A172 (cell line): ENCODE measurements at places on chromosomes 2 and 18. TPM values are rescaled to one million over a fixed set of nuclear protein-coding genes. Genes with fewer than 3 reads are reported as not detected.
A peak's percentile ranks its signal among the peaks of the same experiment; 100 is the strongest.

DNA sequence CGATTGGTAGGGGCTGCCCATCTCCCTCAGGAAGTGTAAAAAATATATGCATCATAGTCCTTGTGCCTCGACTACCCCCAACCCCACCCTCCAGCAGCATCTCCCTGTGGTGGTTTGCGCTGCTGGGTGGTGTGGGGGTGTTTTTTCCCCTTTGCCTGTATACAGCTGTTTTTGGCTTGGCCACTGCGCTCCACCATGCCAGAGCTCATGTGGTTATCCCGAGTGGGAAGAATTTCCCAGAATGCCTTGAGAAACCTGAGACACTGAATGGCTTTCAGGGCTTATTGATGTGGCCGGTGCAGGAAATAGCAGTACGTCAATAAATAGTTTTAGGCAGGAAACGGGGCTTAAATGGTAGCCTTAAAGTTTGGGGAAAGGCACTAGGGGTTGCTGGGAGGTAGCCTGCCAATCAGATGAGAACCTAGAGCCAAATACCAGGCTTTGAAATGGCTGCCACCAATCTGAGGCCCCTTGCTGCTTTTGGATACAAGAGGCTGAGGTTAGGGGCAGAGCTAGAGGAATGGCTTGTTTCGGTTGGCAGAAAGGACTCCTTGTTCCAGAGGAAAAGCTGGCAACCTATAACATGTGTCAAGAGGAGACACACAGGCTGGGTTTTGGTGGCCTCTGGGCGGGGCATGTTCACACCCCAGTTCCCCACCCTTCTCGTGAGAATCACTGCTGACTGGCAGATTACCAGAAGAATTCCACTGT lies 144.1 kb downstream of the SMAD7 start:
- DNase-seq, result peak; percentile 12

- DNase-seq, result peak; percentile 94
These were observed 15.6 kb upstream of the RMND5A start for GRCh38 chr2:86704459-86704971.

B3GNT7 gene
- 0.17 TPM in 1 of 2 replicates, not detected in the other for total RNA-seq

PECR gene
- total RNA-seq, result 32.0 and 39.3 TPM in 2 replicates

DNA sequence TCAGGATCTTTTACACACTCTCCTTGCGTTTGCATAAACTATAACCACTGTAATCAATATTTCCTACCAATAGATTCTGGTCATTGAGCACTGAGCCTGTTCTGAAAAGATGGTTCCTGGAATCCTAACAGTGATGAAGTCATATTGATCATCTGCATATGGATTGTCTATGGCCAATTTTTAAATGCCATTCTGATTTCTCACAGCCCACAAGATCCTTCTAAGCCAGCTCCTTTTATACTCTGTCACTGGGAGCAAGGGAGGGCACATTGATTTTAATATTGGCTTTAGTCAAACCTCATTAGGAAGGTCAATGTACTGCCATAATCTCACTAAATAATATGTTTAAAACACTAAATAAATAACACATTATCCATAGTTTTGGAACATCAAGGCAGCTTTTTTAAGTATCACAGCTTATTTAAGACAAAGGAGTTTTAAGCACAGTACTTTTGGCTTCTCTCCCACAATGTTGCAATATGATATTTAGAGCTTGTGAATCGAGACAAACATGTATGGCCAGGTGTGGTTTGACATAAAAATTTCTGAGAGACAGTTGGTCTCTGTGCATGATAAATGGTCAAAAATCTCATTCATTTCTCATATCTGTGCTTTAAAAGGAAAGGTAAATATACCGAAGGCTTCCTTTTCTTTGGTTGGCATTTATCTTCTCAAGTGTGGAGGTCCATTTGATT lies 267.3 kb downstream of the MTX2 start:
- DNase-seq, result no peak

RAB27B gene
- total RNA-seq, result 7.6 and 9.9 TPM in 2 replicates

GRCh38 chr2:86807468-86808275 lies 17.0 kb upstream of the CD8A start:
- peak; percentile 8 for DNase-seq

DNA sequence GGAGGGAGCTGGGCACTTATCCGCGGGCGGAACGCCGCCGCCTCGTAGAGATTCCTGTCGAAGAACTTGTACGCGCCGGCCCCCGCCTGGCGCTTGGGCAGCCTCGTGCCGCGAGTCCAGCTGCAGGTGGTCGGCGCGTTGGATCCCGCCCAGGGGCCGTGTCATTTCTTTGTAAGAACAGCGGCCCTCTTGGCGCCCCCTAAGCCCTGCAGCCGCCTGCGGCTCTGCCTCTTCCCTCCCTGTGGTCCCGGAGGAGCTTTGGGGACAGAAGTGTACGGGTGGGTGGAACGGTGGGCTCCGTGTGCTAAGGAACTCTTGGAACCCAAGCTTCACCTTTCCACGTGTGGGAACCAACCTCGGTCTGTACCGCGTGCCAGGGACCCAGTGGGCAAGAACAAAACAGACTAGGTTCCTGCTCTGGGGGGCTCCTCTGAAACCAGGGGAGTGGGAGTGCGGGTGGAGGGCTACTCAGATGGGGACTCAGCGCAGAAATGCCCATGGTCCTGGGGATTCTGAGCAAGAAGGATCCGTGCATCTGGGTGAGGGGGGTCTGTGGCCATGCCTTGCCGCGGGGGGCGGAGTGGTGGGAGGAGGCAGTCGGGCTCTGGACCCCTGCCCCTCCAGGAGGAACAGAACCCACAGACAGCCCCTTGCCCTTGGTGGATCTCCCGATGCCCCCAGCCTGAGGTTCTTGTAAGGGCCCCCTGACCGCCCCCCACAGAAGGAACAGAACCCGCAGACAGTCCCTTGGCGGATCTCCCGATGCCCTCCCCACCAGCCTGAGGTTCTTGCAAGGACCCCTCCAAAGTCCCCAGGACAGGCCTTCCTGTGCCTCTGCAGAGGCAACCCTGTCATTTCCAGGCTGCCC lies 1.5 kb downstream of the GPC1 start:
- no peak for DNase-seq

DNA sequence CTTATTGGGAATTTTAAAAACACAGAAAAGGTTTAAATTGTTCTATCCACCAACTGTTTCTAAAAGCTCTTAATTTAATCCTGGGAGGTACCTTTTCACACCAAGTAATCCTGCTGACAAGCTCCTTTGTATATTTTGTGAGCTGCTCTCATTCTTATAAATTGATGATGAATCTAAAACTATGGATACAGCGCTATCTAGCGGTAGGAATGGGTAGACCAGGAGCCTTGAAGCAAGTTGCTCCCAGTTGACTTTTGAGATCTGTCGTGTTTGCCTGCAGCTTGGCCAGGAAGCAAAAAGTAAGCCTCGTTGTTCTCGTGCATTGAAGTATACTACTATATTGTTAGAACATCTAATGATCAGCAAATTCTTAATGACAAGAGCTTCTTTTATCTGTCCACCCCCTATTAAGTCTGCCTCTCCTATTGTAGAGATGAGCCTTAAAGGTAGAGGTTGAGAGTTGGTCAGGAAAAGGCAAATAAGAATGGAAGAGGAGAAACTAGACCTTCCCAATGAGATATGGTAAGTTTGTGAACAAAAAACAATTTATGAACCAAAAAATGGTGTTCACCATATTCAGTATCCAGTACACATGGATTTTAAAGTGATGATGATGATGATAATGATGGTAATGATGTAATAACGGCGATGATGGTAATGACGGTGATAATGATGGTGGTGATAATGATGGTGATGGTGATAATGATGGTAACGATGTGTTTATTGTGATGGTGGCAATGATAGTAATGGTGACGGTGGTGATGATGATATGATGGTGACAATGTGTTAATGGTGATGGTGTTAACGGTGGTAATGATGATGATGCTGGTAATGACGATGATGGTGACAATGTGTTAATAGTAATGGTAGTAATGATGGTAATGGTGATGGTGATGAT lies 212.1 kb upstream of the NCKAP5 start:
- peak; percentile 76 for DNase-seq
